ENCODE measurements at places on chromosomes 4 and X.

DNA sequence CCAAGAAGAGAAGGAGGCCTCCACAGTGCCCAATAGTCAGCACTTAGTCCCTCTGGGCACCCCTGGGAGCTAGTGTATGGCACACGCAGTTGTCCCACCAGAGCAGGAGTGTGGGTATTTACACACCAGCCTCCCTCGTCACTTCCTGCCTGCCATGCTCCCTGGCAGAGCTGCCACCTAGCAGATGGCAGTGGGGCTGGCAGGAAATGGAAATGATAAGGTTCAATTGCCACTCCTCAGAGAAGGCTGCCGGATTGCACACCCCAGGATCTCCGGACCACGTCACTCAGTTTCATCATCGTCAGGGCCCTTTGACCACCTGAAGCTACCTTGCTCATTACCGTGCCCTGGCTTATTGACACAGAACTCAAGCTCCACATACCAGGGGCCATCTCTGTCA is 173.3 kb upstream of the PSAPL1 start:
- no peak for DNase-seq

DNA sequence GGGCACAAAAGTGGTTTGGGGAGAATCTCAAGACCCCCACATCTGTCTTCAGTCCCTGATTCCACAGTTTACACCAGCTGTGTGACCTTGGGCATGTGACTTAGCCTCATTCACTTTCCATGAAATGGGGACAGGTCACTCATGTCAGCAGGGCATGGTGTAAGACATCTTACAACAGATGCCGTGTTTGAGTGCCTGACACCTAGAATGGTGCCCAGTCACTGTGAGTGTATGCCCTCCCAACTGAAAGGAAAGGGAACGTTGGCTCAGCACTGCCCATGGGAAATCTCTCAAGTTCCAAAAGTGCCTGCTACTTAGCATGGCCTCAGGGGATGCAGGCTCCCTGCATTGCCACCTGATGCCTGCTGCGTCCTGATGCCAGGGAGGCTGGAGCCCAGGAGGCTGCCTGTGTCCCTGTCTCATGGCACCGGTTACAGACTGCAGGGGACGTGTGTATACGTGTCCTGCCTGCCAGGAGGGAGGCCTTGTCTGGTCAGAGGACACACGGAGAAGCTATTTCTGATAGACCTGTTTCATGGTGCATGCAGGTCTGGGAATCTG is 32.2 kb downstream of the RNF4 start:
- no peak for DNase-seq

- no peak for DNase-seq
Measured at GRCh38 chr4:186104114-186104889, at the start of gene FAM149A. Gene FAM149A, plus strand, starts transcription at chr4:186104704.

DNA sequence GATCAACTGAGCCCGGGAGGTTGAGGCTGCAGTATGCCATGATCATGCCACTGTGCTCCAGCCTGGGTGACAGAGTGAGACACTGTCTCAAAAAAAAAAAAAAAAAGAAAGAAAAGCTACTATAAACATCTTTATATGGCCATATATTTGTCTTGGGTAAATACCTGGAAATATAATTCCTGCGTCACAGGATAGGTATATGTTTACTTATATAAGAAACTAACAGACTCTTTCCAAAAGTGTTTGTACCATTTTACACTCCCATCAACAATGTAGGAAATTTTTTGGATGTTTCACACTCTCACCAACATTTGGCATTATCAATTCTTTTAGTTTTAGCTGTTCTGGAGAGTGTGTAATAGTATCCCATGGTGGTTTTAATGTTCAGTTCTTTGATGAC is 12.8 kb downstream of the P2RY4 start:
- no peak for DNase-seq

DNA sequence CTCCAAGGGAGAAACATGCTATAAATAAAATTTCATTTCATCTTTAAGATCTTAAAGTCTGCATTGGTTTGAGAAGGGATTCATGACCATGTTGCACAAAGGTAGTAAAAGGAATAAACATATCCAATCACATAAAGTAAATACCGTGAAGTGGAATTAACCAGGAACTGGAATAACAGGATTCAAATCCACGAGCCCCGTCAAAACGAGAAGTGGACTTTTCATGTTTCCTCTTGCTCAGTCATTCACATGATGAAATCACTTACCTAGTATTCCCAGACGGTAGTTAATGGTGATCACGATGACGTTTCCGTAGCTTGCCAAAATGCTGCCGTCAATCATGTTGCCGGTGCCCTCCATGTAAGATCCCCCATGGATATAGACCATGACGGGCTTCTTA is 199.7 kb downstream of the NLGN4X start:
- DNase-seq, result no peak

GRCh38 chrX:103155201-103155600 is 59.7 kb upstream of the BEX4 start:
- no peak for DNase-seq

GRCh38 chr4:10164877-10165283 is 48.3 kb upstream of the WDR1 start:
- DNase-seq, result peak; percentile 77

GRCh38 chr4:6617246-6617645 is 23.2 kb upstream of the MRFAP1 start:
- no peak for DNase-seq

DNA sequence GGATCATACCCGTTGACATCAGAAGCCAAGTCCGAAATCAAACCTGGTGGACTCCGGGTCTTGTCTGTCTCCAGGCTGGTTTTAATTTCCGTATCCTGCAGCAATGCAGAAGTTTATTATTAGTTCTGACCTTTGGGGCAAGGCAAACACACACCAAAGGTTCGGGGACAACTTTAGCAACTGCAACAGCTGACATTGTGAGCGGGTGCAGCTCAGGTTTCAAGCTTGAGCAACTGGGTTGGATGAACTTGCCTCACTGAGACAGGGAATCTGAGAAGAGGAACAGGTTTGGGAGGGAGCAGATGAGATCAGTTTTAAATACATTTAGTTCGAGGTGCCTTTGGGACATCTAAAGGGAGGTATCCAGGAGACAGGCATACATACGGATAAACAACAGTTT is 110.7 kb downstream of the GNL3L start:
- no peak for DNase-seq

DNA sequence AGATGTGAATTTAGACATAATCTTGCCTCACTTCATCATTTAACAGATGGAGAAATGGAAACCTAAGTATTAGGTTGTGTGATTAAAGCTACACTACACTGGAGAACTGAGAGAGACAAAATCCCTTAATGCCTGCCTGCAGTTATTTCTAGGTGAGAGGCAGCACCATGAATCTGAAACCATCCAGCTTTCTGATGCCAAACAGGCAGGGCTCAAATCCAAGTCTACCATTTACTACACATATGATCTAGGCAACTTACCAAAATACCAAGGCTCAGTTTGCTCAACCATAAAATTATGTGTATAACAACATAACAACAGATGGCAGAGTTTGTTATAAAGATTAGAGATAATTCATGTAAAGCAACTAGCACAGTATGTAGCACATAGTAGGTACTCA is 38.7 kb downstream of the GABRA4 start:
- no peak for DNase-seq

DNA sequence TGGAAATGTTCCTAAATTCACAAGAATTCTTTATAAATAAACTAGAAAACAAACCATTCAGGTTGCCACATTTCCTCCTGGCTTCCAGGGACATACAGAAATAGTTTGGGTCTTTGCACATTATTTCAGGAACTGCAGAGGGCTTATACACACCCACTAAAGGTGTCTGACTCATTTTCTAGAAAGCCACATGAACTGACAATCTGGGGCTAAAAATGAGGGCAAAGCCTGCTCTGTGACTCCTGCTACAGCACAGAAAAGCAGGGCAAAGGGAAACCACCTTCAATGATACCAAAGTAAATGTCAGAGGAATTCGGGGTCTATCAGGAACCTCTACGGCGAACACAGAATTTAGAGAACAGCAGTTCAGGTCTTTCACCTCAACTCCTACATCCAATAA is 112.2 kb upstream of the MAP3K15 start:
- no peak for DNase-seq

GRCh38 chrX:41875142-41875541 is 48.2 kb downstream of the CASK start:
- no peak for DNase-seq

DNA sequence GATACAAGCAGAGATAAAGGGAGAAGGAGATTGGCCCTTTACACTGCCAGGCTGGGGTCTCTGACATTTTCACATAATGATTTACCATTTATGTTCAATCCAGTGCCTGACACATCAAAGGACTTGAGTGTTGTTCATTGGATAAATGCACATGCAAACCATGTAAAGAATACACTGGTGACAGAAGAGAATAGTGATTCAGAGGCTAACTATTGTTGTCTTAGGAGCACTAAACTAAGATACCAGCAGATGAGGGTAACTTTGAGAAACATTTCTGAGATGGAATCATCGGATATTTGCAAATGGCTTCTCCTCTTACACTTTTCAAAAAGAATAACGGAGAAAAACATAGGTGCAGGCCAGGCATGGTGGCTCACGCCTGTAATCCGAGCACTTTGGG is 67.3 kb upstream of the HHIP start:
- no peak for DNase-seq

DNA sequence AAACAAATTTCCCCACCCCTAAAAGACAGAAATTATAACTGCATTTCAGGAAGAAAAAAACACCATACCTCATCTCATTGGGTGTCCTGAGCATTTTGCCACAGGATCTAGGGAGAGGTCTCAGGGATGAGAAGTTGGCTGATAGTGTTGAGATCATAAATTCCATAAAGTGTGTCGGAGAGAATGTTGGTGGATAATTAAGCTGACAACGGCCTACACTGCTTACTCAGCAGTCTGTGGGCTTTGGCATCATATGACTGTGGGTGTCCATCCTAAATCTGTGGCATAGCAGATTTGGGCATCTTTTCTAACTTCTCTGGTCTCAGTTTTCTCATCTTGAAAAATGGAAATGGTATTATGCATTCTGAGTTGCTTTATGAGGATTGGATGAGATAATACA is 12.3 kb downstream of the CENPVL3 start:
- DNase-seq, result no peak

DNA sequence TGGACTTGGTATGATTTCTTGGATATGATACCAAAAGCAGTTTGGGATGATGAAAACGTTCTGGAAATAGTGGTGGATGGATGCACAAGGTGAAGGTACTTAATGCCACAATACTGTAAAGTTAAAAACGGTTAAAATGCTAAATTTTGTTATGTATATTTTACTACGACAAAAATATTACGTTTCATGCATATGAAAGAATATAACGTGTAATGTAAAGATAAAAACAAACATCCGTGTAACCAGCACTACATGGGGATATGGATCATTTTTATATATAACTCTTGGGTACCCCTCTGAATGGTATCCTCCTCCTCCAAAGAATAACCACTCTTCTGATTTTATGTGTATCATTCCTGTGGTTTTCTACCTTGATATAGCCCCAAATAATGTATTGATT is 862 bp upstream of the CENPU start:
- no peak for DNase-seq

DNA sequence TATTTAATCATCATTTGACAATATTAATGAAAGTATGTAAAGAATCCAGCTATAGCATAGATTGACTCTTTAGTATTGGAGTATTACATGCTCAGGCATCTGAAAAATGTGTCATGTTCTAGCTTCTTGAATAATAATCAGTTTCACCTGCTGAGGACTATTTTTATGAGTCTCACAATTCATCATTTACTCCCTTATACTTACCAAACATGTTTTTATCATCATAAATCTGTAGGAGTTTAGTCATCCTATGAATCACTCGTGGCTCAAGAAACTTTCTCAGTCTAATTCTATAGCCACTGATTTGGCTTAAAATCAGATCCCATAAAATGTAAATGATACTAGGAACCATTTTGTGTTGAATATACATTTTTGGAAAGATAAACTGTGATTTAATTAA is 1616.1 kb downstream of the C4orf33 start:
- no peak for DNase-seq

- no peak for DNase-seq
Measured at GRCh38 chrX:69032601-69033000, 132.7 kb downstream of the PJA1 start.

GRCh38 chrX:137025930-137026329 is 7.9 kb downstream of the GPR101 start:
- DNase-seq, result no peak

- DNase-seq, result no peak
Measured at GRCh38 chrX:19875050-19875431, 12.4 kb downstream of the SH3KBP1 start.

DNA sequence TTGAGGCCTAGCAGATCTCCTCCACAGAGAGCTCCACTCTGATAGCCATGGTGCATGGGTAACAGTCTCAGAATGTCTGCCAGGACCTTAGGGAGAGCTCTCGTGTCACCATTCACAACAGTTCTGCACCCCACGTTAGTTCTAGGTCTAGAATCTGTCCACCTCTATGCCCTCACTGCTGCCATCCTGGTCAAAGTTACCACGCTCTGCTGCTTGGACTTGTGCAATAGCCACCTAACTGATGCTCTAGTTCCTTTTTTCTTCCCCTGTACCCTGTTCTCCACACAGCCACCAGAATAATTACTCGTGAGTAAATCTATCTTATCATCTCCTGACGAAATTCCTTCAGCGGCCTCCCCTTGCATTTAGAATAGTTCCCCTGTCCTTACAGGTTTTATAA is 268.8 kb upstream of the GATB start:
- DNase-seq, result no peak

DNA sequence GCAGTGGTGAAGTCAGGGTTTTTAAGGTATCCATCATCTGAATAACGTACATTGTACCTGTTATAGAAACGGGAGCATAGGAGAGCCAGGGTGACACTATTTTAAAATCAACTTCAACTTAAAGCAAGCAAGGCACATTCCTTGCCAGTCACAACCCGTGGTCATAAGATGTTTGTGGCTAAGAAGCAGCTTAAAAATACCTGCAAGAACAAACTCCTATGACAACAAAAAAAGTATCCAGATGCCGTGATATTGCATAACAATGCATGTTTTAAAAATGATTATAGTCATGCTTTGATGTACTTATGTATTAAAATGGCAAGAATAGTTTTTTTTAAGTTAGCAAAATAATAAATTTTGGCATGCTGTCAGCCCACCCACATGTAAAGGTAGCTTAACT is 16.5 kb upstream of the SYNPO2 start:
- no peak for DNase-seq

Data from K562 (cell line).